ENCODE measurements at places on chromosomes 5 and 9.

GRCh38 chr5:177228751-177229150 lies 74.8 kb downstream of the RAB24 start:
- no peak for DNase-seq

GRCh38 chr9:113309204-113309813 lies 6.1 kb upstream of the RNF183 start:
- DNase-seq, result peak; percentile 51

DNA sequence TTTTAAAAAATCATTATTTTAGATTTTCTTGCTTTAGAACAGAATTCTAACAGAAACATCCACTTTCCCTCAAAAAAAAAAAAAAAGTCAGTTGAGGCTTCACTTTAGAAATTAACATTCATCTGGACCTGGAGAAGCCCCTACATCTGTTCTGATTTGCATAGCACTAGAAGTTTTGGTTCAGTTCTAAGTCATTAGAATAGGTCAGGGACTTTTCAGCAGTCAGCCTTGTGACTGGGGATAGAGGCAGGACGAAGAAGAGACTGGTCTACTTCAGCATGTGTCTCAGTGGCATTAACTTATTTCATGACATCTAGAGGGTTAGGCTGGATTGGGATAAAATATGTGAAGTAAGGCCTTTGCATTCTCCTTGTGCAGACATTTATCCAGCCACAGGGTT lies 215.8 kb upstream of the DAB2 start:
- DNase-seq, result no peak

- no peak for DNase-seq
These were observed 107.4 kb downstream of the ZNF462 start for GRCh38 chr9:106970219-106970975.

GRCh38 chr5:1789834-1790471 lies 9.7 kb downstream of the MRPL36 start:
- no peak for DNase-seq

DNA sequence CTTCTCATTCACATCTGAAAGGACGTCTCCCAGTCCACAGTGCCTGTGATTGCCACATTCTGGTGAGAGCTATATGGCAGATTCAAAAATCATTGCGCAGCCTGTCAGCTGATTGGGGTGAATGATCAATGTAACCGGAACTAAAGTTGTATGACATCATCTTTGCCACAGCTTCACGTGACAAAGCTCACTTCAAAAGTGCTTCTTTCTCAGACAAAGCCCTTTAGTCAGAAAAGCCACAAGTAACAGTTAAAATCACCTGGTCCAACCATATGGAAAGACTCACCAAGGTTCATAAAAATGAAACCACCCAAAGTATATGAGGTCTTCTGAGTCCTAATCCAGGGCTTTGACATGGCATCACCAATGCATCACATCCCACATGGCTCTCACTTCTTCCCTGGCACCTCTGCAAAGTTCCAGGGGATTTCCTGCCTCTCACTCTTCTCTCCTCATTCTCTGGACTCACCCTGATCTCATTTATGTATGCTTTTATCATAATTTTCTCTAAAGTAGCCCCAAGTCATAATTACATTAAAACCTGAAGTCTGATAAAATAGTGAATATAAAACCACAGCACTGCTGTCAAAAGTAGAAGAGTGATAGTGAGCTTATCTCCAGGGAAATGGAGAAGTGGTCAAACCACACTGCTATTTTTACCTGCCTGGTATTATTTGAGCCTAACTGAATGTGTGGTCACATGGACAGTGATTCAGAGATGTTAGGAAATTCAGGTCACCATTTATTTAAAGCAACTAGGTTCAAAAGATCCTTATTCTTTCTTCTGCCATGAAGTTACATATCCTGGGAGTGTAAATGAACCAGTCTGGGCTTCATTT lies 193.1 kb upstream of the PTGER4 start:
- DNase-seq, result peak; percentile 70

- DNase-seq, result no peak
These were observed 22.3 kb downstream of the KLF9 start for GRCh38 chr9:70392189-70392588.

GRCh38 chr5:133387621-133388020 lies 224.7 kb downstream of the FSTL4 start:
- no peak for DNase-seq

- no peak for DNase-seq
These were observed 47.8 kb upstream of the FYB1 start for GRCh38 chr5:39267186-39267585.

- DNase-seq, result no peak
These were observed 310.6 kb upstream of the EDIL3 start for GRCh38 chr5:84695330-84695729.

DNA sequence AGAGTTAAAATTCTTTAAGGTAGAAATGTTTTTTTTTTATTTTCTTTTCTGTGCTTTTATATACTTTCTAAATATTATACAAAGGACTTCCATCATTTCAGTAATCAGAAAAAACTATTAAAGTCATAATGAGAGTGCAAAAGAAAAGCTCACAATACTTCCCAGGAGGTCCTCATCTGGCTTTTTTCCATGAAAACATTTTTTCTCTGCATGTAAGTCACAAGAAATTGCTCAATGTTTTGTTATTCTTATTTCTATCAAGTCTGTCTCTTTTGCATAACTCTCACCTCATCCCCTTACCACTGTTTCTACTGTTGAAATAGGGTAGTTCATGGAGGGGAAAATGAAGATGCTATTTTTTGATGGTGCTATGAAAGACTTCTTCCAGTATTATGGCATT lies 375.0 kb downstream of the TMEM232 start:
- DNase-seq, result no peak

- no peak for DNase-seq
These were observed 49.4 kb upstream of the EBF1 start for GRCh38 chr5:159149085-159149484.

DNA sequence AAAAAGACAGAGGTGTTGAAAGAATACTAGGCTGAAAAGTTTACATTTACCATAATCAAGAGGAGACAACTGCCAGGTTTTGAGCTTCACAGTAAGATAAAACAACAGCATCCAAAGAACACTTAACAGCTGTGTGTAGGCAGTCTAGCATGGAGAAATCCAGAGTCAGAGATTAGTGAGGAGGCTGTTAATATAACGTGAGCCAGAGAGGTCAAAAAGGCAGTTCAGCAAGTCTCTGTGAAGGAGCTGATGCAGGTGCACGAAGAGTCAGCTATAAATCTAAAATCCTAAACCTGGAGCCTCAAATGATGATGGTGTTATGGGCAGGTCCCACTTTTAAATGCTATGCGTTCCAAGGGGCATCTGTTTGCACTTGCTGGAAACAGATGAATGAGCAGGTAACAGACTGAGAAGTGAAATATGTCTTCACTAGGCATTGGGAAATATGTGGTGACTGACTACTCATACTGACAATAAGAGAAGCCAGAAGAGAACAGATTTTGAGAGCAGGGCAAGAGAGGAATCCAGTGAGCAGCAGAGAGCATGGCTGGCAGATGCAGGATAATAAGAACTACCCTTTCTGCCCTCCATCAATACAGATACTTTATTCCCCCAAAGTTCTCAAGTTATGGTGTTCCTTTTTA lies 8.7 kb downstream of the APTX start:
- no peak for DNase-seq

- DNase-seq, result no peak
These were observed 4.2 kb upstream of the ANXA2R start for GRCh38 chr5:43044181-43044914.

DNA sequence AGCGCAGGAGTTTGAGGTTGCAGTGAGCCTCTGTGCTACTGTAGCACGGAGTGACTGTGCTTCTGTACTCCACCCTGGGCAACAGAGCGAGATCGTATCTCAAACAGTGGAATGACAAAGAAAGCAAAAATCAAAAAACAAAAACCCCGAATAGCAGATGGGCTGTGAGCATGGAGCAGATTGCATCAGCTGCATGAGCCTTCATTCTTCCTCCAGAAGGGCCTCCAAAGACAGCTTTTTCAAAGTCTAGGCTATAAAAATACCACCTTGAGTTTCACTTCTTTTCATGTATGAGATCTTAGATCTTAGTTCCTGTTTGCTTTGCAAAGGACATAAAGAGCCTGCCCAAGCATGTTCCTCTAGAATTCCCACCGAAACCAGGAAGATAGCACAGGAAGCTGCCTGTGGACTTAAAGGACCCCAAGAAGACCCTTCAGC lies 15.0 kb upstream of the HSPB3 start:
- no peak for DNase-seq

DNA sequence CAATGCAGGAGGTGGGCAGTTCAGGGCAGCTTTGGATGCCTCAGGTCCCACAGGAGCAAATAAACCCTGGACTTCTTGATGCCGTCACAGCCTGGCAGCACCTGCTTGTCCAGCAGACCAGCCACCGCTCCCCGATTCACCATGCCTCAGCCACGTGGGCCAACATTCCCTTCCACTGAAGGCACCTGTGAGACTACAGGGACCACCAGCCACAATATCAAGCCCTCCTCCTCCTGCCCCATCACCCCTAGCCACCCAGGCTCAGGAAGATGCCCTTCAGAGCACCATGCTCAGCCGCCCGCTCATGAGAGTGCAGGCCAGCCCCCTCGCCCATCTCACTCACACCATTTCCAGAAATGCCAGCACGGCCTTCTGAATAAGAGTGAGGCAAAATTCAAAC lies 234.7 kb downstream of the SYK start:
- DNase-seq, result no peak

DNA sequence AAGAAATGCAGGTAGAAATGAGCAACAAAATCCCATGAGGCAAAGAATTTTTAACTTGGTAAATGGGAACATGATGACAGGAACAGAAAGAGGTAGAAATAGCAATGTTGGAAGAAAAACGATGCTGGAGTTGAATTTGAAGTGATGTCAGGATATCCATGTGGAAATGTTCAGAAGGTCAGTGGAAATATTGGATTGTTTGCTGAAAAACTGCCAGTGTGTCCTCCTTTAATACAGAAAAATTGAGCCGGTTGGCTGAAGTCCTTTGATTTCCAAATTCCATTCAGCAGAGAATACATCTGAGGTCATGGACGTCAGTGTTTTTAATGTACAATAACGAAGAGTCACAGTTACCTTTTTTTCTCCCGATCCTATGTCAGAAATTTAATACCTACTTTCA lies 110.0 kb upstream of the DMAC1 start:
- DNase-seq, result no peak

DNA sequence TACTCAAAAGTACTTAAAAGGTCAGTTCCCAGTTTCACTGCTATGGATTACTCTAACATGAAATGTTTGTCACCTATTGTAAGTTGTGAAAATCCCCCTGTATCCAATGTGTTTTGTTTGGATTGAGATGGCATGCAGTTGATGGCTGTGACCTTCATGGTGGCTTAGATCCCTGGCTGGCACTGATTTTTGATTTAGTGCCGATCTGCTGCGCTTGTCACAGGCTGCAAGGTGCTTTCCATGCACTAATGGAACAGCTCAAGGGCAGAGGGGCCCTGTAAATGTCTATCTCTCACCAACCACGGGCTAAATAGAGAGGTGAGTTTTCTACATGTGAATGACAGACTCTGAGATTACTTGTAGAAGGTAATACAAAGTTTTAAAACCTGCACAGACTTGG lies 69.8 kb upstream of the WDR41 start:
- DNase-seq, result no peak

- DNase-seq, result no peak
These were observed 111.1 kb downstream of the UGCG start for GRCh38 chr9:112007575-112008240.

DNA sequence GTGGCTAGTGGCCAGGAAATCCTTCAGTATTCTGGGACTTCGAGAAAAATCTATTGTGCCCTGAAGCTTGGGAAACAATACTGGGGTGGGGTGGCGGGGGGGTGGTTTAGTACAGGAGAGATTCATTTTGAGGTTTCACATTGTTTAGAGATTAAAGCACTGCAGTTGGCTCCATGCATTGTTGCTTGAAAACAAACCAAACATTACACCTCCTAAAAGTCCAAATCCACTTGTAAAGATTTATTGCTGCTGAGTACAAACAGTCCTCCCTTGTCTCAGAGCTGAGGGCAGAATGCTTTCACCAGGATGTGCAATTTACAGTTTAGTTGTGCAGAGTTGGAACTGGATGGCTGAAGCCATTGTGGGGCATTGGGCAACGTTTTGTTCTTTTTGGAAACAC lies 49.4 kb downstream of the GGTA1 start:
- no peak for DNase-seq

DNA sequence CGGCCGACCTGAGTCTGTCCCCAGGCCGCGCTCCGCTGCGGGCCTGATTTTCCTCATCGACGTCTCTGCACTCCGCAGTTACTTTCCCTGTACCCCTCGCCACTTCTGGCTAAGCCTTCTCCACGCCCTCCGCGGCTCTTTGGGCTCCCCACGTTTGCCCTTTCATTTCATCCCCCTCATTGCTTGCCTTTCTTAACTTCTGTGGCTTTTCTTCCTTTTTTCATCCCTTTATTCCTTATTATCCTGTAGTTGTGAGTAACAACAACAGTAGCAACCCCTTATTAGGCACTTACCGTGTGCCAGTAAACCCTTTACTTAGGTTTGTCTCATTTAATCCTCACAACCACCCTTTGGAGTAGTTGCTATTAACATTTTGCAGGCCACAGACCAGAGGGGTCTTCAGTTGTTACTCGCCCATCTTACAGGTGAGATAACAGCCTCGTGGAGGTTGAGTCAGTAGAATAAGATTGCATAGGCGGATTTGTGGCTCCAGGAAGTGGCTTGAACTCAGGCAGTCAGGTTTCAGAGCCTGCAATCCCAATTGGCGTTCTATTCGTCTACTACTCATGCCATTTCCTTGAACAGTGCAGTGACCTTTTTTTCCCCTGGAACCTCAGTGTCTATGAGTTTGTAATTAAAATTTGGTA lies 724 bp downstream of the TCERG1 start:
- DNase-seq, result peak; percentile 13

GRCh38 chr9:136865041-136865767 lies 904 bp downstream of the EDF1 start:
- no peak for DNase-seq

DNA sequence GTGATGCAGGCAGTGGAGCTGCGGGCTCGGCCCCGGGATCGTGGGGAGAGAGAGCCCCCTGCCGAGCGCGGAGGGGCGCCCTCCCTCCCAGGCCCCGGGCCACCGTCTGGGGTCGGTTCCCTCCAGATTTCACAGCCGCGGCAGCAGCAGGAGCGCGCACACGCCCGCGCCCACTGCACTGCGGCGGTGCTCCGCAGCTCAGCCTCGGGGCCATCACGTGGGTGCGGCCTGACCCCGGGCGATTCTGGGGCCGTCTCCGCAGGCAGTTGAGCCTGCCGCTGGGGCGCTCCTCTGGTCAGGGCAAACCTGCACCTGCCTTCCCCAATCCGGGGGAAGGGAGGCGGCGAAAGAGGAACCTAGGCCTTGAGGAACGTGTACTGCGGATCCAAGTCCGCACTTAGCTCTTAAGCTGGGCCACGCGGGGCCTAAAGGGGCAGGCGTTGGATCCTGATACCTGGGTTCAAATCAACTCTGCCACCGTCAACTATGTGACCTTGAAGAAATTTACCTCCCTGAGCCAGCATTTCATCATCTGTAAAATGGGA lies 9.4 kb upstream of the DELE1 start:
- DNase-seq, result peak; percentile 6

DNA sequence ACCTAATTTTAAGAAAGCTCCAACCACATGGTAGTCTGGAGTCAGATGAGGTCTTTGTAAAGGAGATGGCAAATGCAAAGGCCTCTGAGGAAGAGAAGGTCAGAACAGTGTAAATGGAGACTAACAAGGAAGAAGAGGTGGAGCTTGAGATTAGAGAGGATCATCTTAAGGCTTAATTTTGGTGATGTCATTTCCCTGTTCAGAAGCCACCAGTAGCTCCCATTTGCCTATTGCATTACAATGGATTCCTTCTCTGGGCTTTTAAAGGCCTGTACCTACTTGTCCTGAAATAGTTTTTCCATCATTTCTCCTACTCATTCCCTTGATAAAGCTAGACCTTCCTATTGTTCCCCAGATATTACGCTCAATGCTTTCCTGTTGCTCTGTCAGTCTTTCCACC lies 16.1 kb downstream of the PCSK5 start:
- no peak for DNase-seq

GRCh38 chr9:29575219-29575618 lies 2001.9 kb upstream of the C9orf72 start:
- no peak for DNase-seq

Data from CD4-positive, alpha-beta T cell treated with Interleukin-12 subunit alpha and Interleukin-12 subunit beta, for 1 hour (primary cell).